ENCODE measurements at places on chromosomes 11 and 22.
A peak's percentile ranks its signal among the peaks of the same experiment; 100 is the strongest.

- no peak for DNase-seq
These were observed 114.1 kb upstream of the CLPB start for GRCh38 chr11:72548463-72548862.

GRCh38 chr22:37973271-37974170 lies 10.8 kb downstream of the SOX10 start:
- DNase-seq = no peak

- DNase-seq = no peak
These were observed 1079.0 kb upstream of the TENM4 start for GRCh38 chr11:80519596-80520506.

DNA sequence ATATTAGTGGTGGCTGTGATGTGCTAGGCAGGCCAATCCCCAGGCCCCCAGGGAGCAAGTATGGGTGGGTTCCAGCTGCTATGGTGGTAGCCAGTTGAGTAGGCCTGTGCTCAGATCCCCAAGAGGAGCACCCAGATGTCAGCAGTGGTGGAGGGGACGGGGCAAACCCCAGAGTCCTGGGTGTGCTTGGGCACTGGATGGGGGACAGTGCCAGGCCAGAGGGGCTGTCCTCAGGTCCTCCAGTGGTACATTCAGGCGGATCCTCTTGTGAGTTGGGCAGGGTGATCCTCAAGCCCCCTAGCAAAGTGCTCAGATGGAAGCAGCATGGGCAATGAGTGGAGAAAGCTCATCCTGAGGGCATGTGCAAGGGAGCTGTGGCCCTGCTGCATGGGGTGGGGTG lies 26.0 kb downstream of the CFAP300 start:
- no peak for DNase-seq

DNA sequence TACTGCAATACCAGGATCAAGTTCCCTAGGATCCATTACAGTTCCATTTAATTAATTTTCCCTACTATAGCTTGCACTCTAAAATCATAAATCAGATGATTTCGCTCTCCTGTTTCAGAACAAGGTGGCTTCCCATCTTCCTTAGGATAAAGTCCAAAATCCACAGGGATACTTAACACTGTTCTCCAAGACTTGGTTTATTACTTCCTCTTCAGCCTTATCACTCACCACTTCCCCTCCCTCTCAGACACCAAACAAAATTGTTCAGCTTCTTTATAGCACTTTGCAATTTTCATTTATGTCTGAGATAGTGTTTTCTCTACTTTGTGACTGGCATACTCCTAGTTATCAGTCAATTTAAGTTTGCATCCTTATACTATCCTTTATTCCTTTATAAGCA lies 124.6 kb downstream of the GRIA4 start:
- DNase-seq = no peak

DNA sequence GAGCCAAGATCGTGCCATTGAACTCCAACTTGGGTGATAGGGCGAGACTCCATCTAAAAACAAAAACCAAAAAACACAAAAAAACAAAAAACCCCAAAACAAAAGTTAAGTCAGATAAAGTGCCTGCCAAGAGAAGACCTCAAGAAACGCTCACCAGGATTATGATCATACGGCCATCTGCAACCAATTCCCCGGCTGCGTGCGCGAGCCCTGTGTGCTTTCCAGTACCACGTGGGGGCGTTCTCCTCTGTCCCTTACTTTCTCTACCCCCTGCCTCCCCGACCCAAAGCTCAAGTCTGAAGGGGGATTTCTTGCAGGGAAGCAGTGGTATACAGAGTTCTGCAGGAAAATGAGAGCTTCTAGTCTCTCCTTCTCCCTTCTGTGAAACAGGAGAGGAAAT lies 10.5 kb upstream of the RPS19BP1 start:
- peak; percentile 58 for DNase-seq

GRCh38 chr11:798093-798713 lies at the start of gene SLC25A22:
TSS of gene SLC25A22 (minus strand) at chr11:798281. CDS start at chr11:795006, 3,275 bp downstream.
- DNase-seq = peak; percentile 87

GRCh38 chr11:21896746-21897602 lies 295.9 kb upstream of the ANO5 start:
- DNase-seq = peak; percentile 41

DNA sequence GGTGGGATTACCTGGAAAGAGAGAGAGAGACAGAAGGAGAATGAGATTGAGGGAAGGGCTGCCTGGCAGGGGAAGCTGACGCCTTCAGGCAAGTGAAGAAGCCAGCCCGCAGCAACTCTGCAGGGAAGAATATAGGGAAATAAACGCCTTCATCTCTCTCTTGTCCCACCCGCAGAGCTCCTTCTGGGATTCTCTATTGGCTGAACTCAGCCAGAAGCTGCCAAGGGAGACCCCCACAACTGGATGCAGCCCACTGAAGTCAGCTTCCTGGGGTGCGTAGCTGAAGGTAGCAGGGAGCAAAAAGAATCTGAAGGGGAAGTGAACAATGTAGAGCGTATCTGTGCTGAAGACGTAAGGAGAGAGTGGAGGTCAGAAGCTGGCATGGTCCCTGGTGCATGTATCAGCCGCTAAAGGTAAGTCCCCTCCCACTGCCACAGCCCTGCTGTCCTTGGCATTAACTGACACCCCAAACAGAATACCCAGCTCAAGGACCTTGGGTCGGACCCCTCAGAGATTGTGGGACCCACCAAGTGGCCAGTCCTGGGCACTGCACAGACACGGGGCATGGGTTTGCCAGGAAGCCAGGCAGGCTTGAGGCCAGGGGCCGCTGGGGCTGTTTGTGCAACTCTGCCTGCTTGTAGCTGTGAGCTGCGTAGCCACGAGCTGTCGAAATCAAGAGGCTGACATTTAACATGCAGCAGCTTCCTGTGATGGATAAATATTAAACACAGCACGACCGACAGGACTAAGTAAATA lies 469.9 kb downstream of the MN1 start:
- DNase-seq = peak; percentile 54

DNA sequence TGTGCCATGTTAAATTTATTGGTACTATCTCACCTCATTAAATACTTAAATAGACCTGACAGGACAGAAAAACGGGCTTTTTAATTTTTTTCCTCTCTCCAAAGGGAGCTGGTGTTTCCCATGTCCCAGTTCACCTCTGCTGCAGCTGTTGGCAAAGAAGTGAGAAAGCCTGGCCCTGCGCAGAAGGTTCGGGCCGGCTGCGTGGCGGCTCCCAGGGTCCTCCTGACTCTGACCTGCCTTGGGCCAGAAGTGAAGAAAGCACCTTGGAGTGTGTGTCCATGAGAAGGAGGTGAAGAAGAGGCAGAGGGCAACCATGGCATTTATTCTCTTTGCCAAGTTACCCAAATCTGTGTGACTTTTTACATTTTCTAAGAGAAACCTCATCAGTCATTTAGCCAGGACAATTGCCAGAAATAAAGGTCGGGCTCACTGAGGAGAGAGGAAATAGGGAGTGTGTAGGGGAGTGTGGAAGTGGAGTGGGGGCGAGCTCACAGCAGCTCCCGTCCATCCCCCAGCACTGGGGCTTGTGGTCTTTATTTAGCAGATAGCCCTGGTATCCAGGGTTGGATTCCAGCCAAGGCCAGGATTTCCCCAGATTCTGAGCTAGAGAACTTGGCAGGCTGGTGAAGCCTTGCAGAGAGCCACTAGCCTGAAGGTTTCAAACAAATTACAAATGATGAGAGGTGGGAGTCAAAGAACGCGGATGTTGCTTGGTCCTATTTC lies 102.4 kb upstream of the CADM1 start:
- DNase-seq = no peak

- no peak for DNase-seq
These were observed 9.5 kb downstream of the MUC5AC start for GRCh38 chr11:1167256-1167655.

- DNase-seq = no peak
These were observed 357.6 kb downstream of the SHANK2 start for GRCh38 chr11:70894566-70895365.

DNA sequence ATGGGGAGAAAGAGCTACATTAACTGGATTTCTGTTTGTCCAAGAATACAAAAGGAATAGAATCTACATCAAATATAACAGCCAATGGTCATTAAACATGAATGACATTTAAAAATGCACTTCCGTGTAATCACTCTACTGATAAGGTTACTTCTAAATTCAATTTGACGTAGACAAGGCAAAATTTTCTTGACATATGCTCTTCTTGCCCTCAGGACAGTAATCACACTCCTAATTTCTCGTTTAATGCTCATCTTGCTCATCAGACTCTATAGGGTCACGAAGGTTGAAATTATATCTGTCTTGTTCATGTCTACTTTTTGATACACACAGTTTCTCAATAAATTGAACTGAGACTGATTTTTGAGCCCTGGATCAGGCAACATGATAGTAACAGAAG lies 58.4 kb downstream of the NARS2 start:
- DNase-seq = no peak

GRCh38 chr11:100229086-100229485 lies 458.0 kb upstream of the ARHGAP42 start:
- DNase-seq = no peak

DNA sequence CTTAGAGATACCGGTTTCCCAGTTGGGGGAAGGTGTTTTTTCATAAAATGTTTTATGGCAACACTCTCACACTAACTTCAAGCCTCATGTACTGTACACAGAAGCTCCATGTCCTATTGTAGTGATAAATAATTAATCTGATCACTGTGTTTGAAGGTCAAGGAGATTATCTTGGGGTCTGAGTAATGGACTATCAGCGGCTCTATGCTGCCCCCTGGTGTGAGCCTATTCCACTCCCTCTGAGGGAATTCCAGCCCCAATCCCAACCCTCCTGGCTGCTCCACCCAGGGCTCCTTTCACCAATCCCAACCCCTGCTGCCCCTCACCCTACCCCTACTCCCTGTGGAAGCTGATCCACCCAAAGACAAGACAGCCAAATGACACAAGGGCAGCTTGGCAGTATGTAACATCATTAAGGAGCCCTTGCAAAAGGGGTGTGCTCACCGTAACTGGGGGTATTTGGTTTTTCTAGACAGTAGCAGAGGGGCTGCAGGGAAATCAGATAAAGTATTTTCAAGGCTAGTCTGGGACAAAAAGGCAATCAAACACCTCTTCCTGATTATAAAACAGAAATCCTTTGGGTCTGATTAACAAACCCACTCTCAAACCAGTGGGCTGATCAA lies 22.3 kb downstream of the HPS4 start:
- no peak for DNase-seq

- no peak for DNase-seq
These were observed 87.0 kb downstream of the CSNK2A3 start for GRCh38 chr11:11265994-11266606.

GRCh38 chr11:120978701-120979100 lies 45.2 kb upstream of the TBCEL start:
- no peak for DNase-seq

DNA sequence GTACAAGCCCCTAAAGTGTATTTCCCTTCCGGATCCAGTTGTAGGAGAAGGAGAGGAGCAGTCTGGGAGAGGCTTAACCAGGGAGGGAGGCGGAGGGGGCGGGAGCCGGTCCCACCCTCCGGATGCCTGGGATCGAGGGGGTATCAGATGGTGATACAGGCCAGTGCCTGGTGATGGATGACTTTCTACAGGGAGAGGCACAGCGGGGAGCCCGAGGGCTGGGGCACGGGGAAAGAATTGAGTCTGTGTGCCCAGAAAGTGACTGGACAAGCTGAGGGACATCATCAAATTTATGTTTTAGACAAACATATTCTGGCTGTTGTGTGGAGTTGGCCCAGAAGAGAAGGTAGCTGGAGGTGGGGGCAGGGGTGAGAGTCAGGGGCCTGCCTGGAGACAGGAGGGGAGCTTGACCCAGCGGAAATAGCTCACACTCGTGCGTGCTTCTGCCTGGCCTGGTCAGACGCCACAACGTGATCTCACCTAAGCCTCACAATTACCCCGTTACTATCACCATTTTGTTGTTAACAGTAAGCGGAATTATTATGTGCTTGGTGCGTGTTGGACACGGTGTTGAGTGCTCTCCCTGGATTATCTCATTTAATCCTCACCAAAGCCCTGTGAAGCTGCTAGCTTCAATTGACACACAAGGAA lies 42.4 kb downstream of the AMPD3 start:
- DNase-seq = no peak

DNA sequence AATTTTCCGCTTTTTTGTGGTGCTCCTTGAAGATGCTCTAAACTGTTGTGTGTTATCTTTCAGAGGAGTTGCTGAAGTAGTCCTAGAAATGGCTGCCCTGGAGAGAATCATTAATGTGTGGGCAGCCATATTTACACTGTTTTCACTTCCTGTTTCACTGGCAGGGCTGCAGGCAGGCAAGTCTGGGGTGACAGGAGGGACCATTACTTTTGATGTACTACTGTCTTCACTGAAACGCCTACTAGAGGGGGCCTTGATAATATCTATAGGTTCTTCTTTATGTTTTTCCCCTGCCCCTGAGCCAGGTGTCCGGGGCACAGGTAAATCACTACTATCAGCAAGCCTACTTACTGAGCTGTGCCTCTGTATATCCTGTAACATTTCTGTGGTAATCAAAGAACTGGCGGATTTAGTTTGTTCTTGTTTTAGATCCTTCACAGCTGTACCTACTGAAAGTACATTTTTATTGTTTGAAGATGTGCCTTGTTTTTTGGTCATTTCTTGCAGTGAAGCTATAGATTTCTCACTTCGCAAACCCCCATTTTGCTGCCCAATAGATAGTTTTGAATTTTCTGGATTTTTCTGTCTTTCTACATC lies 39.7 kb downstream of the ACAT1 start:
- no peak for DNase-seq

- DNase-seq = no peak
These were observed 259.9 kb upstream of the CTSC start for GRCh38 chr11:88597387-88597786.

DNA sequence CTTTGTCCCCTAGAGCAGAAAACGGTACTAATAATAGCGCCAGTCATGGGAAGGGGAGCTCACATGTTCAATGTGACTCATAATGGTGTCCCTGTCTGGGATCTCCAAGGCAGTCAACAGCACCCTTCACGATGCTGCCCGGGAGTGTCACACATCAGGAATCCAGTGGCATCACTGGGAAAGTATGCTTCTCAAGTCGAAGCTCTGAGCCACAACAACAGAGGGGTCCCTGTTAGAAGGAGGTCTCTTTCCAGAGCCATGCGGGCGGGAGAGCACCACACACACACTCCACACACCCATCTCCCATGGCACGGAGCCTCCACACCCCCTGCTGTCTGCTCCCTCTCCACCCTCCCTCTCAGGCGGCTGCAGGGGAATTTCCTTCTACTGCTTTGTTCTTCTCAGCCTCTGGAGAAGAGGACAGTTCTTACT lies 119.7 kb downstream of the ETS1 start:
- no peak for DNase-seq

DNA sequence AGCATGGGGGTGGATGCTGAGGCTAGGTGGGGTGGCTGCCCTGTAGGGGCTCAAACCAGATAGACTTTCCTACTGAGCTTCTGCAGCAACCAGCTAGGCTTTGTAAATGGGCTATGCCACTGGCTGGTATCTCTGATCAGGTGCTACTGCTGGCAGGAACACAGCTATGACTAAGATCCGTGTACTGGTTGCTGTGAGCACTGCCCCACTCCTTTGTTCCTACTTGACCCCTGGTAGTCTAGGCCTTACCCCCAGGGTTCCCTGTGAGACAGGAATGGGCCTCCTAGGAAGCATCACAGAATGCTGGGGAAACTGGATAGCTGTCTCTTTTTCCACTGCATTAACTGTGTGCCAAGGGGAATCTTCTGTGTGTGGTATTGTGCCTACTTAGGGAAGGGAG lies 58.4 kb upstream of the GAB2 start:
- DNase-seq = no peak

- no peak for DNase-seq
These were observed 135.9 kb downstream of the FDX1 start for GRCh38 chr11:110565357-110566336.

Data from hematopoietic multipotent progenitor cell (in vitro differentiated cells).